ENCODE measurements at places on chromosomes 12 and 14.

DNA sequence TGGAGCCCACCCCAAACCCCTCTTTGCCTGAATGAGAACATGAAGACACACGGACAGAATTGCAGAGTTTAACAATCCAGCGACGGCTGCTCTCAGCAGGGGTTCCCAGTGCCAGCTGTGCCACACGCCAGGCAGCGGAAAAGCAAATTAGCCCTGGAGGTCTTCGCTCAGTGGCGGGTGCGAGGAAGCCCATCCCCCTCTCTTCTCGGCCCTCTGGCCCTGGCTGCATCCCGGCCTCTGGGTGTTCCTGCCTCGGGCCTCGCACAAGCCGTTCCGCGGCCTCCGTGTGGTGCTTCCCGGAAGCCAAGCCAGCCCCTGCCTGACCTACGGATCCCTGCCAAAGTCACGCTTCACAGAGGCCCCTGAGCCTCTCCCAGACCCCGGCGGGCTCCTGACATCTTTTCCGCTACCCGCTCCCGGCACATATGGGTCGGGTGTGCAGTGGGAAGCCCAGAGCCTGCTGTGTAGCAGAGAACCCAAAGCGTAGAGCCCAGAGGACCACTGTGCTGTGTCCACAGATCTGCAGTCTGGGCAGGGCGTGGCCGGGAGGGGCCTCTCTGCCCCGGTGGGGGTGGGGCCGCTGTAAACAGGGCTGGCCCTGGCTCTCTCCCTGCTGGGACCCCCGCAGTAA, 70.7 kb upstream of the GALNT9 start:
- no peak for DNase-seq

DNA sequence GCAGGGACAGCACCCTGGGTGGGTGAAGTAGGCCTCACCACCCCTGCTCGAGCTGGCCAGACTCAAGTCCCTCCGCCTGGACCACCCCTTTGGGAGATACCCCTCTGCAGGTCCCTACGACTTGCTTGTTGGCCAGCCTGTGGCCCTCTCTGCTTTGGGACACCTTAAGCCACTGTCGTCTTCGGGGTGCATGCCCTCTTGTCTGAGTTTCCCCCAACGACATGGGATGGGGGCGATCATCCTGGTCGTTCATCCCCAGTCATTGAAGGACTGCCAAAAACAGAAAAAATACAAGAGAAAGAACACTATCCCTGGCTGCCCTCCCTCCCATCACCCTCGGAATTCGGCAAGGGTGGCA, 151.1 kb downstream of the DPF3 start:
- no peak for DNase-seq

GRCh38 chr14:93135399-93135798, 19.7 kb upstream of the ITPK1 start:
- DNase-seq = no peak

- DNase-seq = no peak
Measured at GRCh38 chr12:32595251-32595650, 83.8 kb upstream of the DNM1L start.

- no peak for DNase-seq
Measured at GRCh38 chr12:29534935-29535334, 37.4 kb upstream of the OVCH1 start.

DNA sequence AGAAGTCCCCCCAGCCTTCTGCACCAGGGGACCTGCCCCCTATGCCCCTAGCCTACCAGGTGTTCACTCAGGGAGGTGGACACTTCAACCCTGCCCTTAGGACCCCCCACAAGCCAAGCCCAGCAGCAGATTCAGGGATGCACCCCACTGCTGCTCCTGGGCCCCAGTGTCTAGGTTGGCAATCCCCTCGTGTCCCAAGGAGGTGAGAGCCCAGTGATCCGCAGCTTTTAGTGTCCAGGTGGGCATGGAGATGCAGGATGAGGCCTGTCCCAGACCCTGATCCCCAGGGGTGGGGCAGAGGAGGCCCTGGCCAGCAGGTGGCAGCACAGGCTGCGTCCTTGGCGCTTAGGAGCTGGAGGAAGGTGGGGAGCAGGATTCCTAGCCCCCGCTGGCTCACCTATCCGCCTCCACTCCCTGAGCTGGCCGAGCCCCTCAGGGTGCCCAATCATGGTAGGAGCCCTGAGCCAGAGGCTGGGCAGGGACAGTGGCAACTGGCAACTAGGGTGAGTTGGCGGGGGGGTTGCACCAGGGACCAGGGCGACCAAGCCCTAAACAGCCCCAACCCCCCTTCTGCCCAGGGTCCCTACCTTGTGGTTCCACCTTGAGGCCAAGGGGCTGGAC, 4.1 kb downstream of the CKB start:
- DNase-seq = peak; percentile 53

GRCh38 chr12:94726236-94726835, 76.0 kb upstream of the TMCC3 start:
- DNase-seq = no peak

- no peak for DNase-seq
Measured at GRCh38 chr12:101597164-101597563, 2.4 kb downstream of the MYBPC1 start.

- peak; percentile 58 for DNase-seq
Measured at GRCh38 chr12:69331909-69332684, 16.1 kb upstream of the LYZ start.

DNA sequence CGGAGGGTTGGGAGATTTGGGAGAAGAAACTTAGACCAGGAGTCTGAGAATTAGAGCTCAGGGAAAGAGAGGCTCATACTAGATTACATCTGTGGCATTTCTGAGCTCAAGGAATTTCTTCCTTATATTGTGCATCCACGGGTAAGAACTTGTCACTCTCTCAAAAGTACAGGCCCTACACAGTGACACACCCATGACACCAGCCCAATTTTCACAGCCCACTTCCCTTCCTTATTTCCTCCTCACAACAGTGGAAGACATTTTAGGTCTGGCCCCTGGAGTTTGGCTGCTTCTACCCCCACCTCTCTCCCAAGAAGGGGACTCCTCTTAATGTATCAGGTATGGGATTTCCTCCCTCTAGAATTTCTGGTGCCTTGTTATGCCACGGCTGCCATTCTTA, 9.2 kb upstream of the ZNF385A start:
- DNase-seq = no peak

GRCh38 chr12:107368586-107368985, 275.2 kb upstream of the CRY1 start:
- DNase-seq = no peak

DNA sequence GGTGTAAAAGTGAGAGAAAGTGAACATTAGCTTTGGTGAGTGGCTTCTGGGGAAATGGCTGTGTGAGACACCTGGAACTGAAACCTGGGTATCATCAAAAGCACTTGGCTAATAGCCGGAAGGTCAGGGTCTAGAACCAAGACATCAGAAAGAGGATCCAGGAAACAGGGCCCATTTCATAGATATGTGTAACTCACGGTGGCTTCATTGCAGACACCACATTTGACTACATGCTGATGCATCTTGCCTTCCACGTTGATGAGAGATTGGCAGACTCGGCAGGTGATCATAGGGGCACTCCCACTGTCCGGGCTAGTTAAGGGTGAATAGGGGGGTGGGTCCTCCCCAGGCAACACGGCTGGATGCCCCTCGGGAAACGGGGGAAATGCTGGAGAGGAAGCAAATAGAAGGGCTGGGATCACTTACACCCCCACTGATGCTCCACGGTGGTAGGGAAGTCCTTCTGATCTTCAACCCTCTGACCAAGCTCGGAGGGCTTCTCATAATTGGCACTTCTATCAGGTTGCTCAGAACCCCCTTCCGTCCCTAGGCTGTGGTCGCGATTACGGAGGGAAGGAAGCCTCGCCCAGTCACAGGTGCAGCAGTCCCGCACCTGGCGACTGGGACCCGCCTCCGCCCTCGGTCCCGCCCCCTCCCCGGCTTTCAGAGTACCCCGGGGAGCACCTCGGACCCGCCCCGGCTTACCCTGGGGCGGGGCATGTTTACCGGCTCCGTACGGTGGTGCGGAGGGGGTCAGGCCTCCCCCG, 593 bp downstream of the PIP4P1 start:
- DNase-seq = peak; percentile 80

DNA sequence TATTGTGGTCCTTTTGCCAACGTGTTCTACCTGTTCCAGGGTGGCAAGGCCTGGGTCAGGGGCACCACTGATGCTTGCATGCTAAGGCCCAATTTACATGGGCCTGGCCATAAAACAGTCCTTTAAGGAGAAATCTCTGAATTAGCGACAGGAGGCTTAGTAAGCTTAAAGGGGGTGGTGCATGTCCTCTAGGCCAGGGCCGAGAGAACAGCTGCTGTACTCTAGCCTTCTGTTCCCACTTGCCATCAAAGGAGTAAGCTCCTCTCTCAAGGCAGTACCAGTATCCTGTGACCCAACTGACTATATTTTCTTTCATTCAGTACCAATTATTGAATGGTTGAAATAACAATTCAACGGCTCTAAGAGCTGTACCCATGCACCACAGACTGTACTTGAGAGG, 67.7 kb upstream of the ZDHHC17 start:
- DNase-seq = no peak

GRCh38 chr14:55138091-55138490, 9.0 kb downstream of the LGALS3 start:
- no peak for DNase-seq

DNA sequence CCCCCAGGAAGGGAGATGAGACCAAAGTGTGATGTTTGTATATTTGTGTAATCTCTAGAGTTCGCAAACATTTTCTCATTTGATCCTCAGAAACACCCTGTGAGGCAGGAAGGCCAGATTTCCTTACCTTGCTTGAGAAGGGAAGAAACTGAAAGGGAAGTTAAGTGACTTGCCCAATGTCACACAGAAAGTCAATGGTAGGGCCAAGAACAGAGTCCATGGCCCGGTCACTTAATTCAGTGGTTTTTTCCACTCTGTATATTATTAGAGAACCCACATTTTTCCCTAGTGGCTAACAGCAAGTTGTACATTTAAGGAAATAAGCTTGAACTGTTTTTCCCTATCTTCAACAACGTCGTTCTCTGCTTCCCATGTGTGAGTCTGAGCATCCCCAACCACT, 25.6 kb upstream of the CHPT1 start:
- DNase-seq = no peak

DNA sequence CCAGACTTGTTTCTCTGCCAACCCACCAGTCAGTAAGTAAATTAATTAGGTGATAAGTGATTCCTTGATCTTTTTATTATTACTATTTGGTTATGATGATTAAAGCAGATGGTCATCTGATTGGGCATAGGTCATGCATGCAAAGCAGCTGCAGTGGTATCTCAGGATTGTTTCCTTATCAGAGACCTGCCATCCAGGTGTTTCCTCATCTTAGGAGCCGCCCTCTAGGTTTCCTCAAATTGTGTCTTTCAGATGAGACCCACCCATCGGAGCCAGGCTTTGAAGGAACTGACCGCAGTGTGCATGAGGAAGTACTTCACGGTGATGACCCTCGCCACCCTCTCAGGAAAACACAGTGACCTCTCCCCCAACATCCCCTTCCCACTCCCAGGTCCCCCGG, 63.3 kb downstream of the ZFP36L1 start:
- peak; percentile 55 for DNase-seq

DNA sequence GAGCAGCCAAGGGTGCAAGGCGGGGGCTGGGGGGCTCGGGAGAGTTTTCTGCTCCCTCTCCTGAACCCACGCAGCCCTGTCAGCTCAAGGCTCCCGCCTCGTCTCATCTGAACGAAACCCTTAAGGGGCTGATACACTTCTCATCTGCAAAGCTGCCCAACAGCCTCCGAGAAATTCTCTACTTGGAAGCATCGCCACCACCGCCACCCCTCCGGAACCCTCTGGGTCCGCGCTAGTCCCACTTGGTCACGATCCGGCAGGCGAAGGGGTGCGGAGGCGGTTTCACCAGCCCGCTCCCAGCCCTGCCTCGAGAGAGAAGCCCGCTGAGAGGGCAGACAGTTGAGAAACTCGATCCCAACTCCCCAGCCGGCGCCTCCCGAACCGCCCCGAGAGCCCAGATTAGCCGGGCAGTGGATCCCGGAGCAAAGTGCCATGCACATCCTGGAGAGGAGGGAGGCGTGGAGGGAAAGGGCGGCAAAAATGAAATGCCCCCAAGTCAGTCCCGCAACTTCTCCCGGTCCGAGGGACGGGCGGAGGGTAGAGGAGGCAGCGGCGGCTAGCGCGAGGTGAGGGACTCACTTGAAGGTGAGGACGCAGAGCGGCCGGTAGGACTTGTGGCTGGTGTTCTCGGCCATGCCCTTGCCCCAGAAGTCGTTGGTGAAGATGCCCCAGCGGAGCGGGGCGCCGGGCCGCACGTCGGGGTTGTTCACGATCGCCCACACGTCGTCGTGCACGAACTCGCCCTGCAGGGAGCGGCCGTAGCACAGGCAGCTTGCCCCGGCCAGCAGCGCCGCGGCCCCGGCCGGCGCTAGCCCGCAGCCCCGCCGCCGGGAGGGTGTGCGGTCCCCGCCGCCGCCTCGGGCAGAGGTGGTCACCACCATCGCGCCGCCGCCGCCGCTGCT, 620 bp downstream of the TMTC1 start:
- DNase-seq = no peak

GRCh38 chr12:47376927-47377326, 297.2 kb upstream of the AMIGO2 start:
- no peak for DNase-seq

DNA sequence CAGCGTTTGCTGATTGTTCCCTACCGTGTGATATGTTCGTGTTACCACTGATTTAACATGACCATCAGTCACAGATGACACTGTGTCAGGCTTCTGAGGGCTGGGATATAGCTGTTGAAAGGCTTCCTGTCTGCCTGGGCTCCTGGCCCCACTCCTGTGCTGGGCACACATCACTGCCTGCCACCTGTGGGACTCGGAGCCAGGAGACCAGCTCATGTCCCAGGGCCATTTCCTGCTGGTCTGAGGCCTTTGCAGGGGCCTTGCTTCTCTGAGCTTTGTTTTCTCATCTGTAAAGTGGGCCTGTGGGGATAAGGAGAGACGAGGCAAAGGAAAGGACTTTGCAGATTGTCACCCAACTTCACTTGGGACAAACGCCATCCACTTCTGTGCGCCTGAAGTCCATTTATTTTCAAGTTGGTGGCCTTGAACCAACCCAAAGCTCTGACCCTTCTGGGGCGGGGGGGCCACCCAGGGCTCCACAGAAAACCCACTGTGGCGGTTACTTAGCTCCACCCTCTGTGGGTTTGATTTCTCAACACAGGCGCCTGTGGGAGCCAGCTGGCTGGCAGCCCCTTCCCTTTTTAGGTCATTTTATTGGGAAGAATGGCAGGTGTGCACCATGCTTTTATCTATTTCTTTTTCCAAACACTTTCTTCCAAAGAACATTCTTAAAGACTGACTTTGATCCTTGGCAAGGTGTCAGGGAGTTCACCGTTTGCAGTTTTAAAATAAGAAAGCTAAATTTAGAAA, 54.1 kb downstream of the BEGAIN start:
- DNase-seq = no peak

DNA sequence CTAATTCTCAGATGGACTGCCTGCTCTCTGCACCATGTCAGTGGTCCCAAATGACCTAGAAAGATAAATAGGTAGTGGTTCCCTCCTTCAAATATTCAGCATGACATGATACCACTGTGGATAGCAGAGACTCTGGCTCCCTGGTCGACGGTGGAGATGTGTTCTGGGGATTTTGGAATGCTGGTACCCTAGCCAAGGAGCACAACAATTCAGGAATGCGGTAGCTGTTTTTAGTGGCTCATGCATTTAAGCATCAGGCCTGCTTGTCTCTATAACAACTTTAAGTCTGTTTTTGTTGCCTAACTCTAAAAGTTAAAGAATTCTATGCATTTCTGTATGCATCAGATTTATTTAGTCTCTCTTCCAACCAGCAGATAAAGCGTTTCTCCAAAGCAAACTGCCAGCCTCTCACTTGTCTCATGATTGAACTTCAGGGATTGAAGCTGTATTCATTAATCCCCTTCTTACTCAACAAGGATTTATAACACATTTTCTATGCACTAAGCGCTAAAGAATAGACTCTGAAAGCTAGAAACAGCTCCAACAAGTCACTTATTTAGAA, 164.9 kb upstream of the BMP4 start:
- no peak for DNase-seq
